ENCODE measurements at places on chromosomes 11 and 22.

- no peak for DNase-seq
Measured at GRCh38 chr11:112345166-112345565, 84.5 kb upstream of the PLET1 start.

GRCh38 chr22:24553597-24554312 lies 1.2 kb downstream of the GUCD1 start:
- no peak for DNase-seq

GRCh38 chr22:42074132-42074811 lies at the start of gene PHETA2:
Gene PHETA2 (plus strand): TSS chr22:42074248. CDS start chr22:42077294, 3,046 bp downstream.
- peak; percentile 50 for DNase-seq

GRCh38 chr22:17243524-17243923 lies 24.3 kb upstream of the ADA2 start:
- peak; percentile 18 for DNase-seq

Measured in LoVo (cell line).